ENCODE measurements at places on chromosomes 2 and 18.

DNA sequence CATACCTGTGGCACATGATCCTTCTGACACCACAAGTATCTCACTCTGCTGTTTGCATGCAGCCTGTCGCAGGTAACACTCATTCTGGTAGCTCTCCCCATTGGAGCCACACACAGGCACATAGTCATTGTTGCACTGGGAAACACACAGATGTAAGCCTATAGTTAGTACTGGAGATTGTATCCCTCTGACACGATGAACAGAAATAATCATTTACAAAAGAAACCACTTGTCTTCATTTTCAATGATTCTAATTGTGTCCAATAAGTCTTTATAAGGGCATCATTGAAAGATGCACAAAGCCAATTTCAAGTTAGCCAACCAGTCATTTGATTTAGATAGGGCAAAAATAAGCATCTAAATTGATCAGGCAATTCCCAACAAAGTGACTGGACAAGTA, 10.4 kb downstream of the TMEFF2 start:
- no peak for DNase-seq

DNA sequence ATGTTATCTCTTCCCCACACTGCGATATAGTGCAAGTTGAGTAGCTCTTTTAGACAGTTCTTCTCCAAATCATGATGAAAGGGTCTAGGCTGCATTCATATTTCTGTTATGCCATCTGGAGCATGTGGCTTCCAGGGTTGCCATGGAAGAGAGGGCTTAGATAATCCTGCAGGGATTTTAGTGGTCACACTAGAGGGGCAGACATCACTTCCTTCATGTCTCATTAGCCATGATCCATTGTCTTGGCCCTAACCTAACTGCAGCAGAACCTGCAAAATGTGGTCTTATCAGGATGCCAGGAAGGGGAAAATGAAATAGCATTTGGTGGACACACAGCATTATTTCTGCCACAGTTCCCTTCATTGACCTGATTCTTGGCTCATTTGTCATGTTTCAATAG, 83.1 kb downstream of the ADAM23 start:
- no peak for DNase-seq

GRCh38 chr2:109013051-109013450, 24.0 kb upstream of the EDAR start:
- DNase-seq, result no peak

DNA sequence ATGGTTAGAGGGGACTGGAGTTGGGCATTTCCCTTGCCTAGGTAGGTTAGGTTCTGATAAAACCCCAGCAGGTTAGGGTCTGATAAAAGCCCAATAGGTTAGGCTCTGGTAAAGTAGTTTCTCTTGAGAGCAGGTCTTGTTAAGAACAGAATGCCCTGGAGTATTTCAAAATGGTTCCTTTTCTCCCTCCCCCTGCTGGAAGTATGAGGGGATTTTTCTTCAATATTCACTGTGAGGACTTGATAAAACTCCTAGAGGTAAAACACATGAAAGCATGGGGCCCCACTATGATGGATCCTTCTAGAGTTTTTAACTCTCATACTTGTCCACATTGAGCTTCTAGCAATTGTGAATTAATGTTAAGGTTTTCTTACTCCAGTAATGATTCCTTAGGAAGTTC, 27.6 kb downstream of the ANKAR start:
- no peak for DNase-seq

DNA sequence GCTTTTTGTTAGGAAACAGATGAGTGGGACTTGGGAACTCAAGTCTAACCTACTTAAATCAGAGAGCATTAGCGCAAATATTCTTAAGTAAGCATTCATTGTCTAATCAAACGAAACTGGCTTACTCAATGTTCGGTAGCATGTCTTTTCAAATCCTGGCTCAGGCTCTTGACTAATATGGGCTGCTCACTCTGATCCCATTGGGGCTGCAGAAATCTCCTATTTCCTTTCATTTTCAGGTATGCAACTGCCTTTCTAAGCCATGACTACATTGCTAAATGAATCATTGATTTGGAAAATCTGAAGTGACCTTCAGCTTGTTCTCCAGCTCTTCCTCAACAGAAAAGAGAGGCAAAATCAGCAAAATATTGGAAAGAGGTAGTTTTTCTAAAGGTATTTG, 2084.4 kb upstream of the PIK3C3 start:
- DNase-seq, result peak; percentile 15

- DNase-seq, result no peak
Observed at GRCh38 chr2:25920786-25921415, 42.6 kb upstream of the ASXL2 start.

DNA sequence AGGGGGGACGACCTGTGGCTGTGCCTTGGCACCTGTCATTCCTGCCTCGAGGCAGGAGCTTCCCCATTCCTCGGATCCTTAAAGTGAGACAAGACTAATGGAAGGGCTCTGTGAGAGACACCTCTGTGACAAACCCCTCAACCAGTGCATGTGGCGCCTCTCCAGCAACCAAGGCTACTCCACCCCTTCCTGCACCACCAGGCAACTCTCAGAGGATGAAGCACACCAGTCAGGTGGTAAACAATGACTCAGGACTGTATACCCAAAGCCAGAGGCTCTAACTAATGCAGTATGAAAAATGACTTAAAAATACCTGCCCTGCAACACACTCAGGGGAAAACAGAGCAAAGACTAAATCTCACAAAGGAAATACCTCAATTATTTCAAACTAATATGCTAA, 136.9 kb downstream of the UXS1 start:
- DNase-seq, result no peak

GRCh38 chr2:113324684-113325160, 46.0 kb upstream of the PAX8 start:
- DNase-seq, result no peak

DNA sequence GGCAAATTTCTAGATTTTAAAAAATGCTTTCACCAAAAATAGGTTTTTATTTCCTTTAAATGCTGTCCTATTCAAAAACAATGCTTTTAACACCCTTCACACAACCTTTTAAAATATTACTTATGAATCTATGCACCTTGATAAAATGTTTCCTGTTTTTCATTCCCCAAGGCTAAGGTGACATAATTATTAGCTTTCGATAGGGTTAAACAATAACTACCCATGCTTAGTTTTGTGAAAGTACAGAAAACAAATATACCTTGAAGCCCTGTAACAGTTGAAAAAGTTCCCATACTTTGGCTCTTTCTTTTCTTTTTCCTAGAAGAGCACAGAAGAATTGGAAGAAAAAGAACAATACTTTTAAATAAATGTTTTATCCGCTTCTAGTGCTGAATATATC, 54.9 kb upstream of the ITPRID2 start:
- DNase-seq, result no peak

DNA sequence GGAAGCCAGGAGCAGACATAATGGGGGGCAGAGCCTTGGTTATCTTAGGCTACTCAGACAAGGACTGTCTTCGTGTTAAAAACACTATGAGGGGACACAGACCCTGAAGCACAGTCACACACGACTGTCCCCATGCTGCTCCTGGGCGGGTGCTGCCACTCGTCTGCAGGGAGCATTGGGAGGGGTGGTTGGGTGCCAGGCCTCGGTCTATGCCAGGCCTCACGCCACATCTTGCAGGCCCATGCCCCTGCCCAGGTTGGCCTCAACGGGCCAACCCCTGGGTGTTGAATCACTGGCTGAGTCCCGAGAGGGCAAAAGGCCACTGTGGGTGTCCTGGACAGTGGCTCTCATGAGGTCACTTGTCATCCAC, 97.9 kb downstream of the USP40 start:
- no peak for DNase-seq

GRCh38 chr2:29267720-29268119, 152.5 kb downstream of the CLIP4 start:
- DNase-seq, result no peak

- DNase-seq, result no peak
Observed at GRCh38 chr2:182631299-182631698, 84.8 kb upstream of the DNAJC10 start.

- DNase-seq, result no peak
Observed at GRCh38 chr2:164755952-164756351, 85.7 kb downstream of the COBLL1 start.

DNA sequence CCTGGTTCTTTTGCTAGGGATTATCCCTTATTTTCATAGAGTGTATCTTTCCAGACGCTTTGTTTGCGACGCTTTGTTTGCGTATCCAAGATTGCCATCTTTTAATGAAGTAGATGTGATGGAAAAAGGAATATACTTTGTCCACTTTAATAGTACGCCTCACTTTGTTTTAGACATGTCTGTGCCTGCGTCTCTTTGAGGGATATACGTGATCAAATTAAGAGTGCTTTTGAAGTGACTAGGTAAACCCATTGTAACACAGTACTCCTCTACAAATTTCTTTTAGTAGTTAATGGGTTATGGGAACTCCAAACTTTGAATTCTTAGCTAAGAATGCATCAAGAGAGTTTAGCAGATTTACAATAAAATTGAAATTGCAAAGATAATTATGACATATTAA, 27.9 kb downstream of the ACSL3 start:
- no peak for DNase-seq

DNA sequence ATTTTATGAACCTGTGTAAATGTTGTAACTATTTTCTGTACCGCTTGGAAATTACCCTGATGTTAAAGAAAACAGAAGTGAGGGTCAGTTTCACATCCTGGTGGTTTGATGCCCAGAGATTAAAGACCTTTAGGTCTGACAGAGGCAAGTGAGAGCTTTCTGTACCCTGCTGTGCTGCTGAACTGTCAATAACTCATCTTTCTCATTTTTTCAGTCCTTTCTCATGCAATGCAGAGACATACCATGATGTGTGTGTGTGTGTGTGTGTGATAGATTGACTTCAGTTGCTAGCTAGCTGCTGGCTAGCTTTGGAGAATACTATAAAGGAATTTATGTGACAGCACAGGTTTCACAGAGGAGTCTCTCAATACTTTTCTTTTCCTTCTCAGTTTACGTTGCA, 2025.6 kb upstream of the LRRTM1 start:
- DNase-seq, result no peak

GRCh38 chr2:11669454-11670291, at the start of gene NTSR2:
Gene NTSR2, minus strand, starts transcription at chr2:11670195. Its CDS starts 66 bp downstream, at chr2:11670129.
- no peak for DNase-seq

DNA sequence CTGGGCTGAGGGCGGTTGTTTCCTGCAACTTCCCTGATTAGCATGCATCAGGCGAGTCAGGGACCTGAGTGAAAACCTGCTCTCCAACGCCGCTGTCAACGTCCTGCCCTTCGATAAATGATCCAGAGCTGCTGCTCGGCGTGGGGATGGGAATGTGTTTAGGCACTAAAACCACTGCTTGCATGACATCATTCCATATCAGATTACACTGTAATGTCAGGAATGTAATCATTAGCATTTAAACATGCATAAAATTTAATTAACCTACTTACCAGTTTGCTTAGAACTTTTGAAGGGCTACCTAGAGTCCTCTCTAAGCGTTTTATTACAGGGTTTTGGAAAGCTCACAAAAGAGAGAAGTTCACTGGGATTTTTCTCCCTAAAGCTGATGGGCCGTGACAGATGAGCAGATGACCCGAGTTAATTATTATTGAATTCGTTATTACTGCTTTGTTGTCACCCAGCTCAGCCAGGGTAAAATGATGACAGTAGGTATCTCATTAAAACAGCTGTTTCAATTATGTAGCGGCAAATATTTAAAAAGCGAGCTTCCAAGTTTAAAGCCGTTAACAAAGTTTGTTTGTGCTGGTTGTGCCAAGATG, 685.6 kb upstream of the SALL3 start:
- DNase-seq, result no peak

- DNase-seq, result no peak
Observed at GRCh38 chr2:237474442-237474911, 12.6 kb upstream of the MLPH start.

DNA sequence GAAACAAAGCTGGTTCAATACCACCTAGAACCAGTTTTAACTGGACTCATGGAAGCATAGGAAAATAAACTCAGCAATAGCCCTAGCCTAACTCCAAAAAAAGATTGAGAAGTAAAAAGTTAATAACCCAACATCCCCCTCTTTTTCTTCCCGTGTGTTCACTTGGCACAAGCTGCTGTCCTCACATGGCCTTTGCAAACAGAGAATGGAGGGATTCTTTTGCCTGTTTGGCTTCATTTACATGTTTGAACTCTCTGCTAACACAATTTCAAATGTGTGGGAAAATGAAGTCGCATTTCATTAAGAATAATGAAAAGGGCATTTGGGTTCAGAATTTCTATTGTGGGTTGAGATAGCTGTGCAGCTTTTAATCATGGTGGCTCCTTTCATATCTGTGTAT, 589.2 kb upstream of the LRRTM1 start:
- DNase-seq, result no peak

- no peak for DNase-seq
Observed at GRCh38 chr18:62880673-62881364, 165.5 kb downstream of the PHLPP1 start.

DNA sequence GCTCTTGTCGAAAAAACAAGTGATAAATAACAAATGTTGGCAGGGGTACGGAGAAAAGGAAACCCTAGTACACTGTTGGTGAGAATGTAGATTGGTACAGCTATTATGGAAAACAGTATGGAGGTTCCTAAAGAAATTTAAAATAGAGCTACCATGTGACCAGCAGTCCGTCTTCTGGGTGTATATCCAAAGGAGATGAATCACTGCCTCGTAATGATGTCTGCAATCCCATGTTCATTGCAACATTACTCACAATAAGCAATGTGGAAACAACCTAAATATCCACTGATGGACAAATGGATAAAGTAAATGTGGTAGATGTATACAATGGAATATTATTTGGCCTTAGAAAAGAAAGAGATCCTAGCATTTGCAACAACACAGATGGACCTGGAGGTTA, 50.6 kb downstream of the SLC16A14 start:
- no peak for DNase-seq

DNA sequence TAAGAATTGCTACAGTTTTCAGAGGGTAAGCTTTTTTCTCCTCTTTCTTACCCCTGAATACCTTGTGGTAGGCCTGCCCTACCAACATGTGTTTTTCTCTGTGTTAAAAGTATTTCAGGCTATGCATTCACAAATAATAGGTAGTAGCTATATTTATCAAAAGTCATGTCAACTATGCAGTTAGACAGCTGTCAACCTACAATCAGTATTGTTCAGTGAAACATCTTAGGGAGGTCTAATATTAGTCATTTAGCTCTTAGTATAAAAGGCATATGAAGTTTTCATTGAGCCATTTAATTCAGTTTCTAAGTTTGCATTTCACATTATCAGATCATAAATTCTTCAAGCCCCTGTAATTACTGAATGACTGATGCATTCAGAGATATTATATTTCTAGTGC, 36.7 kb downstream of the XIRP2 start:
- no peak for DNase-seq

DNA sequence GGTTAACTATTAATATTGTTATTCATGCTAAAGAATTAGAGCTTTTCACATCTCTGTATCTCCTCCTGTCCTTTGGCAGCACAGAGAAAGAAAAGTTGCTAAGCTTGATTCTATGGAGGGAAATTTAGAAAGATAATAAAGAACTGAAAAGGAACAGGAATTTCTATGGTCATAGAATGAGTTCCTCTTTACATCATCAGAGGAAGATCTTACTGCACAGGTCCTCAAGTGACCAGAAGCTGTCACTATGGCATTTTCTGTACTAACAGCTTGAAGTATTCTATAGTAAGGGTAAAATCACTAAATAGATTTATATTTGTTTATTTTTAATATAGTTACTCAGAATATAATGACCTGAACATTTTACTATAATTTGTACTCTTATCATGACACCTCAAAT, 6.0 kb upstream of the PRKD3 start:
- DNase-seq, result no peak

Measured in non-pigmented ciliary epithelial cell (primary cell).